CD4-positive, alpha-beta T cell (primary cell): ENCODE measurements at places on chromosomes 16 and 17.

GRCh38 chr16:10107081-10107480 is 75.1 kb downstream of the GRIN2A start:
- H3K4me1 ChIP-seq: no peaks in the 10 kb centered on the region
- H3K27me3 ChIP-seq: no peaks in the 10 kb centered on the region
- no peak overlapping the region for H3K27ac ChIP-seq
- DNase-seq: no peak
- H3K36me3 ChIP-seq: no peaks in the 10 kb centered on the region

GRCh38 chr16:10877472-10877946 is 507 bp downstream of the CIITA start:
- H3K4me3 ChIP-seq: peak overlapping the region; percentile 78
- H3K27me3 ChIP-seq: peaks cover 22% of the 10 kb centered on the region
- H3K36me3 ChIP-seq: no peaks in the 10 kb centered on the region
- H3K4me1 ChIP-seq: peaks cover 54% of the 10 kb centered on the region
- DNase-seq: no peak

DNA sequence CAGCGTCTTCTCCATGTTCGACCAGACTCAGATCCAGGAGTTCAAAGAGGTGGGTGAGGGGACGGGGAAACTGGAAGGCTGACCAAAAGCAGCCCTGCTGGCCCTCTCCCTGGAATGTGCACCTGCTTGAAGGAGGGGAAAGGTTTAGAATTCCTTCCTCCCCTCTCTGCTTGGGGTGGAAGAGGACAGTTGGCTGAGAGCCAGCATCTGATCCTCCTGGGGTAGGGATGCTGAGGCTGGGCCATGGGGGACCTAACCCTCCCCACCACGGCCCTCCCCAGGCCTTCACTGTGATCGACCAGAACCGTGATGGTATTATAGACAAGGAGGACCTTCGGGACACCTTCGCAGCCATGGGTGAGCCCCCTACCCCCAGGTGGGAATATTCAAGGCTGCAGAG is 1.3 kb downstream of the MYL11 start:
- H3K4me1 ChIP-seq: peaks cover 66% of the 10 kb centered on the region
- peaks cover 24% of the 10 kb centered on the region for H3K36me3 ChIP-seq
- H3K4me3 ChIP-seq: no peak overlapping the region
- DNase-seq: no peak

GRCh38 chr17:31148205-31148604 is 53.4 kb downstream of the NF1 start:
- no peaks in the 10 kb centered on the region for H3K36me3 ChIP-seq
- H3K4me1 ChIP-seq: no peaks in the 10 kb centered on the region
- H3K4me3 ChIP-seq: no peak overlapping the region
- no peak overlapping the region for H3K27ac ChIP-seq
- DNase-seq: no peak

DNA sequence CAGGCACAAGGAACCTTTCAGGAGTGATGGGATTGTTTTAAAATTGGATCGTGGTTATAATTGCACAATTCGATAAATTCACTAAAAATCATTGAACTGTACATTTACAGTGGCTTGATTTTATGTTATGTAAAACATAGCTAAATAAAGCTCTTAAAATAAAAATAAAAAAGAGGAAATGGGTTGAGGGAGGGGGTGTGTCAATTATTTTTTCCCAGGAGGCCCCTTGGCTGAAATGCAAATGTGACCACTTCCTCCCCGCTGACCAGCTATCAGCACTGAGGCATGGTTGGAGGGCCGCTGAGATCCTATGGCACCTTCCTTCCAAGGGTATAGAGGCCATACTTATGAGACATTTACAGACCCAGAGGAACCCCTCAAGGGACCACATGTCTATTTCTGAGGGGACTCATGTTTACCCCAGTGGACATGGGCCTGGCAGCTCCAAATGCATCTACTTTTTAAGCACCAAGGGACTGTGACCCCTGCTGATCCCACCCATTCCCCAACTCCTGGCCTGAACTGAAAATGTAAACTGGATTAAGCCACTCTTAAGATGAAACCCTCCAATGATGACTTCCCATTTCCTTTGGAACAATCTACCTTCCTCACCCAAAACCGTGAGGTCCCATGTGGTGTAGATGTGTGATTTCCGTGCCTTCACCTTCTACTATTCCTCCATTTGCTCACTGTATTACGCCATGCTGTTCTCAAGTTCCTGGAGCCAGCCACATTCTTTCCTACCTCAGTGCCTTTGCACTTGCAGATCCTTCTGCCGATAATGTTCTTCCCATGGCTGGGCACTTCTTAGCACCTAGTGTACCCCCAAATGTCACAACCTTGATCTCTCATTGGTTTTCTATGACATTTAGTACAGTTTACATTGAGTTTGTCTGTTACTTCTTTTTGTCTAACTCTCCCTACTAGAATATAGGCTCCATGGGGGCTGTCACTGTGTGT is 2.8 kb upstream of the IL21R start:
- H3K4me1 ChIP-seq: peaks cover 36% of the 10 kb centered on the region
- no peaks in the 10 kb centered on the region for H3K36me3 ChIP-seq
- DNase-seq: no peak
- no peak overlapping the region for H3K27ac ChIP-seq

- H3K27ac ChIP-seq: no peak overlapping the region
- DNase-seq: no peak
- H3K4me3 ChIP-seq: no peak overlapping the region
- no peaks in the 10 kb centered on the region for H3K27me3 ChIP-seq
- peaks cover 6% of the 10 kb centered on the region for H3K4me1 ChIP-seq
Measured at GRCh38 chr16:87974178-87974577, 22.9 kb downstream of the BANP start.

DNA sequence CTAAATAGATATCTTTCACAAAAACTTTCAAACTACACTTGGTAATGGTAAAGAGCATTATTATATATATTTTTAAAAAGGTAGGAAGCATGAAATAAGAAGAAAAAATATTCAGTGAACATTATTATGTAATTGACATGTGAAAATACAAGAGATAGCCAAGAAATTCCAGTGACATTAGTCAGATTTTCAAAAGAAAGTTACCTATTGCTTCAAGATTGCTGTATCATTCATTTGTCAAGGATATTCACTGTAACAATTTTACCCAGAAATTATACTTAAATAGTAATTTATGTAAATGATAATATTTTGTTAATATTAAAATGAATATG is 350.2 kb downstream of the KIF2B start:
- H3K27me3 ChIP-seq: no peaks in the 10 kb centered on the region
- H3K4me3 ChIP-seq: no peak overlapping the region
- no peak overlapping the region for H3K27ac ChIP-seq
- H3K4me1 ChIP-seq: no peaks in the 10 kb centered on the region
- no peak for DNase-seq

DNA sequence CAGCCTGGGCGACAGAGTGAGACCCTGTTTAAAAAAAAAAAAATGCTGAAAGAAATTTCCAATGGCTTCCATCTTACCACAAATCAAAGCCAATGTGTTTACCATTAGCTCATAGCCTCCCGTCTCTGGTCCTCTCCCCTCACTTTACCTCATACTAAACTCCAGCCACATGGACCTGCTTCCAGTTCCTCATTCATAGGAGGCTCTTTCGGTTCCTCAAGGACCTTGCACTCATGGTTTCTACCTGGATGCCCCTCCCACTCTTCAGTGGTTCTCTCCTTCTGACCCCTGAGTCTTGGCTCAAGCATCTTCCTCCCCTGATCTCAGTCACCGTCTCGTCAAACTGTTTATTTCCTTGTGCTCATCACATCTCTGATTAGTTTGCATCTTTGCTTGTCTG is 3.8 kb upstream of the DEF8 start:
- no peak overlapping the region for H3K4me3 ChIP-seq
- no peaks in the 10 kb centered on the region for H3K36me3 ChIP-seq
- H3K27ac ChIP-seq: no peak overlapping the region
- H3K27me3 ChIP-seq: peaks cover 11% of the 10 kb centered on the region

DNA sequence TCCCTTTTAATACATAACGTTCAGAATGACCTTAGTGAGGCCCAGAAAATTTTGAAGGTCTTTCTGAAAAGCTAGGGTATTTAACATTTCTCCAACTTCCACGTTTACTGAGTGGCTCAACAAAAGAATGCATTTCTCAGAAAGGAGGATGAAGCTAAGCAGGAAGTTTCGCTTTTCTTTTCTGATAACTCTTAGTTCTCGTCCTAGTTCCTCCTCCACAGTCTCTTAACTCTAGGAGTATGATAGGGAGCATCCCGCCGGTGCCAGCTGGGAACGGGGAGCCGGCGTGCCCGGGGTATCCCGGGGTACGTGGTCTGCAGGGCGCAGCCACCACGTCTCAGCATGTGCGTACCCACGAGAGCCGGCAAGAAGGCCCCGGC is 363 bp downstream of the KARS1 start:
- H3K36me3 ChIP-seq: peaks cover 27% of the 10 kb centered on the region
- no peaks in the 10 kb centered on the region for H3K27me3 ChIP-seq
- DNase-seq: no peak
- H3K4me1 ChIP-seq: peaks cover 46% of the 10 kb centered on the region
- peak overlapping the region; percentile 82 for H3K4me3 ChIP-seq
- peak overlapping the region; percentile 96 for H3K27ac ChIP-seq

DNA sequence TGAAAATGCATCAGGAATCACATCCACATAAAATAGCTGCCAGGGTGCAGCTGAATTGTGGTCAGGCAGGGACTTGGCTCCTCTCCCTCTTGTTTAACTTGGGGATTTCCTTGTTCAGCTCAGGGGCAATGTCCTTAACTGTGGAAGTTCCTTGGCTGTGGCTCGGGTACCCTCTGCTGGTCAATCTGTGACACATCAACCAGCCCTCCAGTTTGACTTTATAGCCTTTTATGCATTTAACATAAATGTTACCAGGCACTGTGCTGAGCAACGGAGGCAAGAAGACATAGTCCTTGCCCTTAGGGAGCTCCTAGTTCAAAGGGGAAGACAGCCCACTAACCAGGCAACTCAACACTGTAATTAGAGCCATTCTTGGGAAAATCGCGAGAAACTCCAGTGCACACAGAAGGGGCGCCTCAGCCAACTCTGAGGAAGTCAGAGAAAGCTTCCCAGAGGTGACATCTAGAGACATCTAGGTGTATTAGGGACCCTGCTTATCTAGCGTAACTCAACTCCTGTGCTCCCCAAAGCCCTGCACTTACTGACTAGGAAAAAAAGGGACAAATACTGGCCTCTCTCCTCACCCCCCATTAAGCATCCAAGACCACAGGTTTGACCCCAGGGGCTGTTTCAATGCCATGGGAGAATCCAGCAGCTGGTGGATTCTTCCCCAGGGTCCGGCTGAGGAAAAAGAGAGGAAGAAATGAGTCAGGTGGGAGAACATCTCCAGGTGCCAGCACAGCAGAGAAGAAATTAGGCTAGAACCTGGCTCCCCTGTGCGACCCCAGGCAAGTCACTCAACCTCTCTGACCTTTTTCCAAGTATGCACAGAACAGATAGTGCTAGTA is 17.3 kb upstream of the EEF2K start:
- H3K4me3 ChIP-seq: peak overlapping the region; percentile 65
- H3K27me3 ChIP-seq: no peaks in the 10 kb centered on the region
- H3K27ac ChIP-seq: peak overlapping the region; percentile 100
- DNase-seq: peak; percentile 51
- peaks cover 63% of the 10 kb centered on the region for H3K4me1 ChIP-seq

DNA sequence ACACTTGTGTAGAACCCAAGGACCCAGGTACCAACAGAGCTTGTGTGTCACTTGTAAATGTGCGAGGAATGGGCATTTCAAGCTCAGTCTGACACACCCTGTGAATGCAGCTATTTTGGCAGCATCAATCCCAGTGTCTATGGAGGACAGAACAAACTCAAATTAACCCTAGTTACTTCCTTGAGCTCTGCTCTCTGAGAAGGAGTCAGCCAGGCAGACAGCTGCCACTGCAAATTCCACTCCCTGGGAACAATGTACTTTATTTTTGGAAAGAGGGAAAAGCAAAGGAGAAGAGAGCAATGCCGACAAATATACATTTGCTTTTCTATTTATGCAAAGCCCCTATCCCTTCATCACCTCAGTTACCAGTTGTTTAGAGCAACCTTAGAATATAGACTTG is 48.4 kb upstream of the NOG start:
- H3K4me3 ChIP-seq: no peak overlapping the region

DNA sequence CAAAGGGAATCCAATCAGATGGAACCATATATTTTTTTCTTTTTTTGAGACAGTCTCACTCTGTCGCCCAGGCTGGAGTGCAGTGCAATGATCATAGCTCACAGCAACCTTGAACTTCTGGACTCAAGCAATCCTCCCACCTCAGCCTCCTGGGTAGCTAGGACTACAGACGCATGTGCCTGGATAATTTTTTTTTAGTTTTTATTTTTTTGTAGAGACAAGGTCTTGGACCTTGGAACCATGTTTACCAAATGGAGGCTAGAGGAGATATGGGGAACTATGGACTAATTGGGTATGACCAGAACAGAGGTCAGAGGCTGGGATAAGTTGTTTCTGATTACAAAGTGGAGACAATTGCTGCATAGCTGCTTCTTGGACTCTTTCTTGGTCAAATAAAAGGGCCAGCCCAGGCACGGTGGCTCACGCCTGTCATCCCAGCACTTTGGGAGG is 41.2 kb upstream of the ADCY9 start:
- no peak for DNase-seq
- H3K27me3 ChIP-seq: no peaks in the 10 kb centered on the region
- no peaks in the 10 kb centered on the region for H3K36me3 ChIP-seq
- no peak overlapping the region for H3K27ac ChIP-seq
- no peak overlapping the region for H3K4me3 ChIP-seq
- no peaks in the 10 kb centered on the region for H3K4me1 ChIP-seq

- no peak for DNase-seq
- H3K27ac ChIP-seq: no peak overlapping the region
- no peaks in the 10 kb centered on the region for H3K27me3 ChIP-seq
- H3K36me3 ChIP-seq: no peaks in the 10 kb centered on the region
Measured at GRCh38 chr16:52050418-52050817, 496.5 kb downstream of the TOX3 start.

- H3K27ac ChIP-seq: peak overlapping the region; percentile 90
- peaks cover 7% of the 10 kb centered on the region for H3K36me3 ChIP-seq
- peak overlapping the region; percentile 82 for H3K4me3 ChIP-seq
- no peaks in the 10 kb centered on the region for H3K27me3 ChIP-seq
Measured at GRCh38 chr17:75856062-75856756, 1.1 kb upstream of the WBP2 start.

DNA sequence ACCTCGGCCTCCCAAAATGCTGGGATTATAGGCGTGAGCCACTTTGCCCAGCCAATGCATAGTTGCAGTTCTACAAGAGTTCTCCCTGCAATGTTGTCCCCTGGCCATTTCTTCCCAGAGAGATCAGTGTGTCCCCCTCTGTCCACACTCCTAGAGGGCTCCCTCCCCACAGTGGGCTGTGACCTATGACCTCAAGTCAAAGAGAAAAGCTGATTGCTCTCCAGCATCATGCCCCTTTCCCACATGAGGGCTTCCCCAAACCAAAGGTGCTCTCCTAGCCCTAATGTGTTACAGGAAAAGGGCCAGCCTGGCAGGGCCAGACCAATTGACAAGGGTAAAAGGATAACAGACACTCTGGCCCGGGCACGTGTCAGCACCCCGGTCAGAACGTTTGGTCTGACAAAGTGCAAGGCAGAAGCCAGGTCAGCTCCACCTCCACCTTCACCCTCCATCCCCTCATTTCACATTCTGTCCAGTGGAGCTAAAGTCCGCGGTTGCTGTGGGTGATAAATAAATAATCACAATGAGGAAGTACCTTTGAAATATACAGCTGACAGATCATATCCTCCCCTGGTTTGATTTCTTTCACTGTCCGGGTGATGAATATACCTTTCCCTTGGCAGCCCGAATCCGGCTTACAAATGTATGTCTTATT is 17.8 kb downstream of the TTLL6 start:
- no peaks in the 10 kb centered on the region for H3K4me1 ChIP-seq
- H3K27me3 ChIP-seq: peaks cover 31% of the 10 kb centered on the region
- H3K27ac ChIP-seq: no peak overlapping the region
- no peaks in the 10 kb centered on the region for H3K36me3 ChIP-seq

- H3K27me3 ChIP-seq: no peaks in the 10 kb centered on the region
- H3K4me3 ChIP-seq: no peak overlapping the region
- H3K4me1 ChIP-seq: no peaks in the 10 kb centered on the region
- H3K36me3 ChIP-seq: no peaks in the 10 kb centered on the region
- no peak overlapping the region for H3K27ac ChIP-seq
- no peak for DNase-seq
Measured at GRCh38 chr17:72660274-72661115, 432.0 kb downstream of the SLC39A11 start.
